T1000 (cell line): ENCODE measurements at places on chromosomes 5 and 9.

GRCh38 chr5:6497262-6497661 is 48.6 kb downstream of the UBE2QL1 start:
- no peak for DNase-seq

DNA sequence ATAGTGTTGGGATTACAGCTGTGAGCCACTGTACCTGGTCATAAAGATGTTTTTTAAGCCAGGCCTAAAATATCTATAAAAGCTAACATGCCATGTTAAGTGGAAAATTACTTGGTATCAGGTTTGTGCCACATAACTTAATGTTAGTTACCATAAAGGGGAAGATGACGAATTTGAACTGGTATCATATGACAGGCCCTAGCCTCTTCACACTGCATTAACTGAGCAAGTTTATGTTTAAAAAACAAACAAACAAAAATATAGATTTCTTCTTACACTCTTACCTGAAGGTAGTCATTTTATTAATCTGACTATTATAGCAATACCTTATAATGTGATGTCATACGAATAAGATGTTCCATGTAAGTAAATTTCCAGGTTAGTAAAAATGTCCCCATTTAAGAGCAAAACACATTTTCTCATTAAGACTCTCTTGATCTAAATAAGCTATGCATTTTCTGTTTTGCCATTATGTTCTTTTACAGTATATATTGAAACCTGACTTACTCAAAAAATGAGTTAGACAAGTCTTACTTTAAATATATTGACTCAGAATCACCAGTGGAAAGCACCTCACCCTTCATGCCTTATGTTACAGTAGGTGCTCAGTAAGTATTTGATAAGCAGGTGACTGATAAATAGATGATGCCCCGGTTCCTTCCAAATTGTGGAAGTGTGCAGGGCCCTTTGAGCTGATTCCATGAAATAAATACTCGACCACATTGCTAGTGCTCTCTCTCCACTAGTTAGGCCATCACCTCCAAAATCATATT is 125.4 kb downstream of the CDC42SE2 start:
- no peak for DNase-seq

- DNase-seq, result no peak
Measured at GRCh38 chr5:108212775-108213346, 169.0 kb downstream of the FBXL17 start.

DNA sequence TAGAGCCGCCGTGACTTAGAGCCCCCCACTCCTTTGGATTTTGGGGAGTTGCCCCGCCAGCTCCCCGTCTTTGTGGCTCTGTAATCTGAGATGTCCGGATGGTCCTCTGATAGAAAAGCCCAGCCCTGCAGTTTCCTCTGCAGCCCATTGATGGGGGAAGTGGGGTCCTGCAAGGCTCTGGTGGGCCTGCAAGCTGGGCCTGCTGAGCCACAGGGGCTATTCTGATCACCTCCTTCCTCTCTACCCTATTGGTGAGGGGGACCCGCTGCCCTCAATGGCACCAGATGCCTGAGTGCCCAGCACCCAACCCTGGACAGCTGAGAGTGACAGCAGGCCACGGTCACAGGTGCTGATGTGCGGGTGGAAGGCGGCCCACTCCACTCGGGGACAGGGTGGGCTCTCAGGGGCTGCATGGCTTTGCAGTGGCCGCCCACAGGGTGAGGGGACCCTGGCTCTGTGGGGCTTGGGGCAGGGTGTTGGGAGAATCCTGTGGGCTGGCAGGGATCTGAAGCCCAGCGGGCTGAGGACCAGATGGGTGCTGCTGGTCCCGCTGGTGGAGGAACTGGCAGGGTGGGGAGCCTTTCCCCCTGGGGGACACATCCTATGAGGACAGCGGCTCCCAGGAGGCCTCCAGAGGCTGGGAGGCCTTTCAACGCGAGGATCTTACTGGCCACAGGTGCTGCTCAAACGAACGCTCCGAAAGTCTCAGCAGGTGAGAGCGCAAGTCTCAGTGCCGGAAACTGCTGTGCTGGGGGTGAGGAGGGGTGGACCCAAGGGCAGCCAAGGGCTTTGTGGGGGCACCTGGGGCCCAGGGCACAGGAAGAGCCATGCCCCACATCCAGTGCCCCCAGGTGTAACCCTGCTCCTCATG is 30.0 kb upstream of the LPCAT1 start:
- DNase-seq, result no peak

- no peak for DNase-seq
Measured at GRCh38 chr5:55454282-55454681, 80.5 kb downstream of the PLPP1 start.

GRCh38 chr5:170010595-170010994 is 30.3 kb upstream of the INSYN2B start:
- no peak for DNase-seq

GRCh38 chr9:124983698-124984097 is 42.8 kb upstream of the GOLGA1 start:
- no peak for DNase-seq

DNA sequence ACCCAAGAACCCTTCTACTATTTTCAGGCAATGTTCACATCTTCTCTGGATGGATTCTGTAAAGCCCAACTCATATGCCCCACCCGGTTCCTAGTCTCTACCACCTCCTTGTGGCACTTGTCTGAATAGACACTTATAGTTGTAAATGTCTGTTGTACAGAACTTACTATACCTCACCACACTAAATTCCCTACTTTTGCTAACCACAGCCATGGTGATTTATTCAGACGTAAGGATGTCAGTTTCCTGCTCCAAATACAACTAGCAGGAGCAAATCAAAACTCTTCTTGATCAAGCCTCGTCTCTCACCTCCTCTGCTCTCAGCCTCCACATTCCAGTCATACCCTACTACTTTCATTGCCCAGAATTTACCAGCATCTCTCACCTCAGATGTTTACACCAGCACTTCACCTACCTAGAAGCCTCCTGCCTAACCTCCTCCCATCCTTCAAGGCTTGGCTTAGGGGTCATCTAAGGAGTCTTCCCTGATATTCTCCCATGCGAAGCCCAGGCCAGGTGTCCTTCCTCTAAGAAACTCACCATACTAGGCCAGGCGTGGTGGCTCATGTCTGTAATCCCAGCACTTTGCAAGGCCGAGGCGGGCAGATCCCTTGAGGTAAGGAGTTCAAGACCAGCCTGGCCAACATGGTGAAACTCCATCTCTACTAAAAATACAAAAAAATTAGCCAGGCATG is 75.5 kb downstream of the MAPKAP1 start:
- DNase-seq, result no peak

GRCh38 chr9:33439731-33440130 is 7.7 kb downstream of the AQP3 start:
- no peak for DNase-seq

DNA sequence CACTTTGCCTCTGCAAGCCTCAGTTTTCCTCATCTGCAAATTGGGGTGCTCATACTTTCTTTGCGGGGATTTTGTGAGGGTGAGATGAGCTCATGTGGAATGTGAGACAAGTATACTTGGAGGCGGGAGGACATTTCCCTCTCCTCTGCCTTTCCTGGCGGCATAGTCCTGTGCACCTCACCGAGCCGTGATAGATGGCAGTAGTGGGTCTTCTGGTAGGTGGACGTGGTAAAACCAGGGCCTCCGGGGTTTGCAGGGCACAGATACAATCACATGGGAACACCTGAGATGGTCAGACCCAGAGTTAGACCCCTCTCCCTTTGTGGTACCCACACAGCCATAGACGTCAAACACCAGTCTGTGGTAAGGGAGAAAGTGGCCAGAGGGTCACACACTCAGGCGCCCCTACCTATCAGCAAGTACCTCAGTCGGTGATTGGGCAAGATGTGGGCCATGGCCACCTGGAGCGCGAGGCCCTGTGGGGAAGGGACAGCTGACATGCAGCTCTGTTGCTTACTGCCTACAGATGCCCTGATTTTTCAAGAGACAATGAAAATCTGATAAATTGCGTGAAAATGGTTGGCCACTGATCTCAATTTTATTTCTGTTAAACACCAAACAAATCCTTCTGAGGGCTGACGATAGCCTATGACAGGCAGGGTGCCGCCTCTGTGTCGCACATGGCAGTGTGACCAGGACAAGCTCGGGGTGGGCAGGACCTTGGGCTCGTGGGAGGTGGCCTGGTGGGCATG is 9.9 kb downstream of the ERGIC1 start:
- DNase-seq, result no peak

DNA sequence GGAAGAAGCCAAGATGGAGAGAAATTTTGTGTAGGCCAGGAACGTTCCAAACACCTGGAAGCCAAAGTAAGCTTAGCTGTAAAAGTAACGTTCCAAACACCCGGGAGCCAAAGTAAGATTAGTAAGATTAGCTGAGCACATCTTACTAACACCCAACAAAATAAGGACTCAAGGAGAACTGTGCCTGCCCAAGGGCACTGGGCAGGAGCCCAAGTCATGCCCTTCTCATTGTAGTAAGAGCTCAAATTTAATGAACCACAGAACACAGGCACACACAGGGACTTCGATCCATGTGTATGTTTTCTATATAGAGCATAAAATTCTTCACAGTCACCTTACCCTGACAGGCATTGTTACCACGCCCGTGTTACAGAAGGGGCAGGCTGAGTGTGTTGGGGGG is 36.1 kb upstream of the NXNL2 start:
- no peak for DNase-seq

- DNase-seq, result no peak
Measured at GRCh38 chr9:137968235-137968634, 90.7 kb downstream of the CACNA1B start.

GRCh38 chr9:92680166-92681119 is 10.5 kb upstream of the IPPK start:
- DNase-seq, result no peak

DNA sequence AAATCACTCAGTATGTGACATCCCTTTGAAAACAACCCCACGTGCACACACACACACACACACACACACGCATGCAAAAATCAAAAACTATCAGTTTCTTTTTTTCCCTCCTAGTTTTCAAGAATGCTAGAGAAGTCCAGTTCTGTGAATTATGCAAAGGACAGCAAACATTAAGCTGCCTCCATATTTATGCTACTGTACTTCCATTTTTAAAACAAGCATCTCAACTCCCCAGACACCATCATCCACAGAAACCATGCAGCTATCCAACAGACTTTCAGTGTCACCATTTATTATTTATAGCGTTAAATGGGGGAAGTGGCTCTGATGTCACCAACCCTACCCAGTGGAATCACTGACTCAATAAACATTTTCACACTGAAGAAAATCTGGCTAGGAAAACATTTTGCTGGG is 1.6 kb downstream of the FBXW11 start:
- DNase-seq, result no peak

GRCh38 chr5:124056326-124056990 is 544.5 kb downstream of the CSNK1G3 start:
- no peak for DNase-seq

GRCh38 chr5:80399526-80400239 is 8.2 kb upstream of the ZFYVE16 start:
- no peak for DNase-seq

DNA sequence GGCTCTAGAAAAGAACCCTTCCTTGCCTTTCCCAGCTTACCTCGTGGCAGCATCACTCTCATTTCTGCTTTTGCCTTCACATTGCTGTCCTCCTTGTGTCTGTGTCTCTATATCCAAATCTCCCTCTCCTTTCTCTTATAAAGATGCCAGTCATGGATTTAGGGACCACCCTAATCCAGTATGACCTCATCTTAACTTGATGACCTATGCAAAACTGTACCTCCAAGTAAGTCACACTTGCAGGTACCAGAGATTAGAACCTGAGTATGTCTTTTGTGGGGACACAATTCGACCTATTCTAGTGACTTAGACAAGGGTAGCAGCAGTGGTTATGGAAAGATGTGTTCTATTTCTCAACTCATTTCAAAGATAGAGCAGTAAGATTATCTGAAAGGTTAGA is 160.1 kb downstream of the HMHB1 start:
- DNase-seq, result no peak

- no peak for DNase-seq
Measured at GRCh38 chr5:174511714-174512253, 212.6 kb upstream of the MSX2 start.

DNA sequence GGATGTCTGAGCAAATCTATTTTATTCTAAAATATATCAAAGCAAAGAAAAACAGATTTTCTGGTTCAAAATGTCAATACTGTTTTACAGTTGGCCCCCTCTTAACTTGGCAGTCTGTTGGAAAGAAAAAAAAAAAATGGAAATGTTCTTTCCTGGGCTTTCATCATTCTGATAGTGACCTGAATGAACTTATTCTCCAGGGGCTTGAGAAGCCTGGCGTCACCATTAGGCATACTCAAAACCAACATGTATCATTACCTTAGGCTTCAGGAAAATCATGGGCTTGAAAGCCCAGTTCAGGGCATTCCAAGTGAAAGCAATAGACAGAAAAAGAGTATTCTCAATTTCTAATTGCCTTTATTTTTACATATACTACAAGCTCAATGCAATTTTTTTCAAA is 283.7 kb upstream of the PUM3 start:
- DNase-seq, result no peak

DNA sequence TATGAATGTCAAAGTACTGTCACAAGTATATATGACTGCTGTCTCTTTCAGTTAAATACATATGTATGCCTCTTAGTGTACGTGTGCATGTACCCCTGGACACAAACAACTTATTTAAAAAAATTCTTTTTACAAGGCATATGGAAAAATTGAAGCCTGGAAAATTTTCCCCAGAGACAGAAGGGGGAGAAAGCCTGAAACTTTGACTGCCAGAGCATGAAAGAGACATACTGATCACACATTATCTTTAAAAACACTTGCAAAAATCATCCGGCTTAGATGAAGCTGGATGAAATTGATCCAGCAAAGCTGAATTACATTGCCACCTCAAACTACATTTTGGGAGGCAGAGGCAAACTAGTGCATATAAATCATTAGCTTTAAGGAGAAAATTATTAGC is 88.0 kb upstream of the NFIB start:
- DNase-seq, result no peak

DNA sequence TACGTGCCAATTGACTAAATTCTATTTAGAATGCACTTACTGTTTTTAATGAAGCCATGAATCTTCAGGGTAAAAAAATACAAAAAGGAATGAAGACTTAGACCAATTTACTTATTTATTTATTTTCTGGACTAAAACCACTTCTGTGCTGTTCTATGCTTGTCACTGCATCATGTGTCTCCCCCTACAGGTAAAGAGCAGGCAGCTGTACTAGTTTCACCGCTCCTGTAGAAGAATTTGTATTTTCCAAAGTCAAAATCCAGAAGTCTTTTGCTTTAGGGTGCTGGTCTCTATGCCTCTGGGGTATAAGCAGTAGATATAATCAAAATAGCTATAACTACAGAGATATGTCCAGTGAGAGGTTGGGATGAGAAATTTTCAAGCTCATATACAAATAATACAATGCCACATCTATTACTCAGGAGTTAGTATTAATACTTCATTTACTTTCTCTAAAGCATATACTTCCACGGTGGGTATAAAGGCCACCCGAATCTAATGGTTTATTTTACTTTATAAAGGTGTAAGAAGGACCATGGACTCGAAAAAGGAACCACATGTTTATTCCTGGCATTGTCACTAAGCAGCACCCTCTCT is 591.5 kb downstream of the RAB3C start:
- no peak for DNase-seq

DNA sequence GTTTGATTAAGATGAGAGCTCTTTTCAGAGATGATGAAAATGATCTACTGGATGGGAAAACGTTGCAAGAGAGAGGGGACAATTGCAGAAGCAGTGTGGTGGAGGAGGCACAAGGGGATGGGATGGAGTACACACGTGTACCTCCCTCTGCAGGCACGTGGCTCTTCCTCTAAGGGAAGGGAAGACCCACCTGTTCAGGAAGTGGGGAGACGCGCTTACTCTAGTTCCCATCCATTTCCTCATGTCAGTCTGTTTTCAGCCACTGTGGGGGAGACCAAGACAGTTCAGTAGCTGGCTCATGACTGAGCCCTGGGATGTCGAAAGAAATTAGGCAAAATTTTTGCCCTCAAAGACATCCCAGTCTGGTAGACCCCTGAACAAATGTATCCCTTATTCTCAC is 619.2 kb upstream of the CLINT1 start:
- DNase-seq, result no peak

GRCh38 chr9:123823194-123823947 is 106.6 kb downstream of the DENND1A start:
- no peak for DNase-seq
